ENCODE measurements at places on chromosomes 7 and 10. TPM values are rescaled to one million over a fixed set of nuclear protein-coding genes. Genes with fewer than 3 reads are reported as not detected.

CYP3A4 gene
- not detected for total RNA-seq

LOXL4 gene
- 2.0 TPM for total RNA-seq

SPDYE3 gene
- total RNA-seq = not detected

OLAH gene
- 15.0 TPM for total RNA-seq

DYNC1I1 gene
- total RNA-seq = not detected

PLEKHS1 gene
- not detected for total RNA-seq

NXPH1 gene
- total RNA-seq = not detected

HOGA1 gene
- 0.34 TPM for total RNA-seq

PPA1 gene
- total RNA-seq = 256 TPM

TDRD1 gene
- not detected for total RNA-seq

LIPJ gene
- under 0.01 TPM for total RNA-seq

ADCYAP1R1 gene
- not detected for total RNA-seq

BHLHA15 gene
- total RNA-seq = 9.9 TPM

OPN1SW gene
- total RNA-seq = not detected
